Stromal cell of bone marrow (primary cell): ENCODE measurements at places on chromosomes 1 and 21.

- no peak for DNase-seq
Measured at GRCh38 chr21:17783481-17784179, 35.5 kb downstream of the C21orf91 start.

DNA sequence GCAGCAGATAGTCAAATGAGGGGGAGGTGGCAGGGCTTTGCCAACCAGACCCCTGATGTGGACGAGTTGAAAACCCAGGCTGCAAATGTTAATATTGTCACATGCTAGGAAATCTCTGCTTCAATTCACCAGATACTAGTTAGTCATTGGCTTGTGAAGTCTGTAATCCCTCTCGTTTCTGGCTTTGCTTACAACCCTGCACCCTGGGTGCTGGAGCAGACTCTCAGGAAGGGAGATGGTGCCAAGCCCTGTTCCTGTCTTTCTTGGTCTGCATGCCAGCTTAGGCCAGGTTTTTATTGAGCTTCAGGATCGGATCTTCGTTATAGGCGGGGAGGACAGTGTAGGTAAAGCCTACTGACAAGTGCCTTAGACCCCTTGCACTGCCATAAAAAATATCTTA lies 53.3 kb downstream of the MDM4 start:
- DNase-seq = no peak

DNA sequence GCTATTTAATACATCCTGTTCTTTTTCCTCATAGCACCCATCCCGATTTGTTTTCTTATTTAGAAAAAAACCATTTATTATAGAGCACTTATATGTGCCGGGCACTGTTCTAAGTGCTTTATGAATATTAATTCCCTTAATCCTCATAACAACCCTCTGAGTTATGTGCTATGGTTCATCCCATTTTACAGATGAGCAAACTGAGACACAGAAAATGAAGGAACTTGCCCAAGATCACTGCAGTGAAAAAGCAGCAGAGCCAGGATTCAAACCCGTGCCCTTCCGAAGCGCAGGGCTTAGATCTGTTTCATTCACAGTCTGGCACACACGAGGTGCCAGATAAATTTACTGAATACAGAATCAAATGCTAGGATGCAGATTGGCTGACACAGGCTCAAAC lies 85.1 kb upstream of the ZC3H12A start:
- no peak for DNase-seq

DNA sequence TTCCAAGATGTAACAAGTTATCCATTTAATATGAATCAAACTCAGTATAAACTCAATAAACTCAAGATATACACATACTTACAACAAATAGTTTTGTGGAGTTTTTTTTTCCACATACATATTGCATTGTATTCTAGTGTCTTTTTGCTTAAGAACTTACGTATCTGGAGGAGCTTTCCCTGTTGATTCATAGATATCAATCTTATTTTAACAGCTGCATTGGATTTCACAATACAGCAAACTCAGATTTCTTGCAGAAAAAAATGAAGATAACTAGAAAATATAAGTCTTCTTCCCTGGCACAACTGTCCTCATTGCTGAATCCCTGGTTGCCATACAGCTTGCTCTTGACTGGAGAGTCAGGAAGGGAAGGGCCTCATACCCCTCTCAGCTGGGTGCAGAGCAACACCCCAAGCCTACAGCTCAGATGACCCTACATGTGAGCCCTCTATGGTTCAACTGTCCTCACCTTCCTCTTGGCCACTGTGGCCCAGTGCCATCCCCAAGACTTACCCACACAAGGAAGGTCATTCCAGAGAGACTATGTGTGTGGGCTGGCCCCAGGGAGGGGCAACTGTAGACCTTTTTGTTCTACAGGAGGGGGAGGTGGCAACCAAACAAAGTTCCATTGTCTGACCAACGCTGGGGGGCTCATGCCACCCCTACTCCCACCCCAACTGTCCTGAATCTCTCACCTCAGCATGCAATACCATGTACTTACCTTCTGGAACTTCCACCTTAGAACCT lies 1.7 kb downstream of the MPZ start:
- no peak for DNase-seq

DNA sequence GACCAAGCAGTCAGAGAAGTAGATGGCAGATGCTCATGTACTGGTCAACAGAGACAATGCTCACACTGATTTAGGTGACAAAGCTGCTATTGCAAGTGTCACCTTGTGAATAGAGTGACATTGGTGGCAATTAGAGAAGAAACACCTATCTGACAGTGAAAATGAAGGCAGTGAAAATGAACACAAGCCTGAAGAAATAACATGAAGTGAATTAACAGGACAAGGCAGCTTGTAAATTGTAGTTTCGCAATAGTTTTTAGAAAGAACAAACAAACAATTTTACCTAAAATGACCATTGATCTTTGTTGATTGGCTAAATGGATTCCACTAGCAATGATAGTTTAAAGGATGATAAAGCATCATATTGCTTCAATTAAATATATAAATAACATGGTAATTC lies 1389.5 kb downstream of the PLA2G4A start:
- no peak for DNase-seq
